CD4-positive, alpha-beta T cell treated with Interleukin-21 for 1 hour (primary cell): ENCODE measurements at places on chromosomes 5 and 9.

- no peak for DNase-seq
Observed at GRCh38 chr5:144773628-144774027, 603.0 kb downstream of the KCTD16 start.

- DNase-seq, result no peak
Observed at GRCh38 chr5:53940921-53941320, 369.5 kb downstream of the ARL15 start.

DNA sequence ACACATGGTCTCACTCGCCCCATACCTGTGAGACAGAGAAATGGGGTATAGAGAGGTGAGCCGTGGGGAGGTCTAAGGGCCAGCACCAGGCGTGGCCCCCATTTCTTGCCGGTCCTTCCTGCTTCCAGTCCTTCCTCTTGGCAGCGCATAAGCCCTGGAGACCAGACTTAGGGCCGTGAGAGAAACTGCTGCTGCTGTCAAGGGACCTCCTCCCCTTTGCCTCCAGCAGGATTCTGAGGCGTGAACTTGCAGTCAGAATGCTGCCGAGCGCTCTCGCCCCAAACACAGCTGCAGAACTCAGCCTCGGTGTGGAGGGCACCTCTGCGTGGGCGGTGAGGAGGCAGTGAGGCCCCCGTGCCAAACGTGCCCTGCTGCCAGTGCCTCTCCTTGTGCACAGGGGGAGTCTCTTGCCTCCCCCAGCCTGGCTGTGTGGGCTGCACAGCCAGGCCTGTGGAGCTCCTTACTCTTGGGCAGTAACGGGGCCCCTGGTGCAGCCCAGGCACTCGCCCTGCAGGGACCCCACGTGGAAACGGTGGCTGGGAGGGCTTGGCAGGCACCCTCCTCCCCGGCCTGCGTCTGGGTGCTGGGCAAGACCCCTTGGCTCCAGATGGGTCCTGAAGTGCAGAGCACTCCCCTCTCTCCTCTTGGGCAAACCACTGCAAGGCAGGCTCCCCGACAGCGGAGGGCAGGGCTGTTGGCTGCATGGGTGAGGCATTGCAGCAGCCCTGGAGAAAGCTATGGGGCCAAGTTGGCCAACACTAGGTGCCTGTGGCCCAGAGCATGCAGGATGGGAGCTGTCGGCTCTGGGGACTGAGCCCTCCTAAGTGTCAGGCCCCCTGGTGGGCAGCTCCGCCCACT lies 85.4 kb downstream of the RXRA start:
- no peak for DNase-seq

DNA sequence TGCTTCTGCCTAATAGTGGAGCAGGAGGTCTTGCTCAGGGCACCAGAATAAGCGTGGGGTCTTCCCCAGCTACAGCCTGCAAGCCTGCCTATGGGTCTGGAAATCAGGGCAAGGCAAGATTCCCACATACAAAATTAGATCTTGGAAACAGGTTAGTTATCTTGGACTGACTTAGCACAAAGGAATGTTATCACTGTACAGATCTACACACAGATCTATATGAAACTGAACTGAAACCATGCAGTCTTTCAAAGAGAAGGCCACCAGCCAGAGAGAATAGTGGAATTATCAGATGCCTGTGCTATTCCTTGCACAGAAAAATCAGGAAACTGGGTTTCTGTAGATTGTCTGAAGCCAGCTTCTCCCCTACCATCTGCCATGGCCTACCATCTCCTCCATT lies 585.7 kb downstream of the ACTL7B start:
- DNase-seq, result no peak

- no peak for DNase-seq
Observed at GRCh38 chr9:110815361-110815760, 146.8 kb downstream of the MUSK start.

- DNase-seq, result no peak
Observed at GRCh38 chr9:4515958-4516375, 25.7 kb downstream of the SLC1A1 start.

DNA sequence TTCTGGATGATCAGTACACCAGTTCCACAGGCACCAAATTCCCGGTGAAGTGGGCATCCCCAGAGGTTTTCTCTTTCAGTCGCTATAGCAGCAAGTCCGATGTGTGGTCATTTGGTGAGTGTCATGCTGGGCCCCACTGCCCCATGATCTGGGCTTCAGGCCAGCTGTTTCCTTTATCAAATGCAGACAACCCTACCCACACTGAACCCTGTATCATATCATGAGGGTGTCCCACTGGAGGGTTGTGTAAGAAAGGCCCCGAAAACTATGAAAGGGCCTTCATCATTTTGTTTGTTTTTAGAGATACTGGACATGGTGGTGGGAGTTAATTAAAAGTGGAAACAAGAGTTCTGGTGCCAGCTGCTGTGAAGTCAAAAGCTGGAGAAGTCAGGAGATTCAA lies 20.0 kb upstream of the CYFIP2 start:
- no peak for DNase-seq

DNA sequence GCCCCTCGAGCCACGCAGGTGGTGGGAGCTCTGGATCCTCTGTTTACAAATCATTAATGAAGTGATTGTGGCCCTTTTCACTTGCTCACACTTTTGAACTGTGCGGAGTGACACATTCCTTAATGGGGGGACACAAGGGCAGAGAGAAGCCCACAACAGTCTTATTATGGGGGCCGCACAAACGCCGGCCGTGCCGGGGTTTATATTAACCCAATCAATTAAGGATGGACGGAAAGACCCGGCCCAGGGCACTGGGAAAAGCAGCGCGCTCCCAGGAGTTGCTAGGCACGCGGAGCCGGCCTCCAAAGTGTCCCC lies 634.8 kb downstream of the IRX1 start:
- DNase-seq, result no peak

GRCh38 chr5:53543401-53543800 lies 17.0 kb upstream of the NDUFS4 start:
- no peak for DNase-seq

DNA sequence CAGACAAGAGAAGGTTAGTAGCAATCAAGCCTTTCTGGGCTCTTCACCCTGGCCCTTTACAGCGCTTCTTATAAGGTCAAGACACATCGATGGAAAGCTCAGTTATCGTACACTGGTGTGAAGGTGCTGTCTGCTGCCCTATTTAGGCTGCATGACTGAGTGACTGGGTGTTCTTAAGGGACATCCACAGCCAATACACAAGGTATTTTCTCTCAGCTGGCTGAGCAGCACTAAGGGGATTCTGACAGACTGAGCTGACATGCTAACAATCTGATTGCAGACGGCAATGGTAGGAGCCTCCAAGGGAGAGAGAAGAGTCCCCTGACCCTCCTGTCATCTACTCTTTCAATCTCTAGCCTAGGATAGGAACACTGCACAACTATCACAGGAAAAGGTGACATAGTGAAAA lies 577.9 kb downstream of the ISL1 start:
- no peak for DNase-seq

GRCh38 chr5:176473335-176474006 lies 25.3 kb downstream of the FAF2 start:
- DNase-seq, result no peak

DNA sequence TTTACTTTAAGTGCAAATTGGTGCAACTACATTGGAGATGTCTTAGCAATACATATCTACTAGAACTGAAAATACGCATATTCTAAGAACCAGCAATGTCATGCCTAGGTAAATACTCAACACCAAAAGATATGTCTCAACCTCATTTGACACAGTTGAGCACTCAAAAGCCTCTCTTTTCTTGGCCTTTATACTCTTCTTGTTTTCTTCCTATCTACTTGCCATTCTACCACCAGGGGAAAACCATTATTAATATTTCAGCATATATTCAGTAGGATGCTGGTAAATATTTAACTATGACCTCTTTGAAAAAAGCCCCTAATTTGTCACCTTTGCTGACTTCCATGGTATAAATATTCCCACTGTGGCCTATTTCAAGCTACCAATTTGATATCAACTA lies 443.8 kb downstream of the LRRC70 start:
- DNase-seq, result no peak
